Activated CD8-positive, alpha-beta T cell treated with anti-CD3 and anti-CD28 coated beads, Interleukin-2, amount 10 ng/mL, durations not matched to agents 7 days and 5 days (primary cell): ENCODE measurements at places on chromosomes 7 and 10. TPM values are rescaled to one million over a fixed set of nuclear protein-coding genes. Genes with fewer than 3 reads are reported as not detected.

The BAZ1B gene
- 112 TPM for total RNA-seq

The GIMAP8 gene
- total RNA-seq: 22.3 TPM

The VPS41 gene
- 57.1 TPM for total RNA-seq

The FAM13C gene
- not detected for total RNA-seq

The FAM25G gene
- not detected for total RNA-seq

The ECHDC3 gene
- 1.2 TPM for total RNA-seq

The ADCY1 gene
- total RNA-seq: 0.21 TPM

The FAM25C gene
- total RNA-seq: not detected

The ENTPD1 gene
- 14.2 TPM for total RNA-seq

The FKBP9 gene
- total RNA-seq: 0.55 TPM

The PANK1 gene
- 6.4 TPM for total RNA-seq
